SIG-M5 (cell line): ENCODE measurements at places on chromosomes 2 and 18.

GRCh38 chr18:23363865-23364570 is 89.1 kb upstream of the RIOK3 start:
- no peak for DNase-seq

DNA sequence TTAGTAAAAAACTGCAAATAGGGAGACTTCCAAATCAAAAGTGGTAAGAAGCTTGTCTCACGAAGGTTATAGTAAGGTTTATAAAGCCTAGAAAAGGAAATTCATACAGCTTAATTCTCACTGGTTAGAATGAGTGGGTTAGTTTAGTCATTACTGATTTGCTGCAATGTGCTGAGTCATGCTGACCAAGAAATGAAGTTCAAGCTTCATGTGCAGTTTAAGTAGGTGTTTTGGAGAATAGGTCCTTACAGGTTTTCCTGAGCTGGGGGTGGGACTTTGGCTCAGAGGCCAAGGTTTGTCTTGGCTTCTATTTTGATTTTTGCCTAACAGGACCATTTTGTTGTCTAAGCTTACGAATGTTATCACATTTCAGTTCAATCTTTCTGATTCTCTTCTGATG is 15.1 kb downstream of the CLIP4 start:
- DNase-seq: no peak

DNA sequence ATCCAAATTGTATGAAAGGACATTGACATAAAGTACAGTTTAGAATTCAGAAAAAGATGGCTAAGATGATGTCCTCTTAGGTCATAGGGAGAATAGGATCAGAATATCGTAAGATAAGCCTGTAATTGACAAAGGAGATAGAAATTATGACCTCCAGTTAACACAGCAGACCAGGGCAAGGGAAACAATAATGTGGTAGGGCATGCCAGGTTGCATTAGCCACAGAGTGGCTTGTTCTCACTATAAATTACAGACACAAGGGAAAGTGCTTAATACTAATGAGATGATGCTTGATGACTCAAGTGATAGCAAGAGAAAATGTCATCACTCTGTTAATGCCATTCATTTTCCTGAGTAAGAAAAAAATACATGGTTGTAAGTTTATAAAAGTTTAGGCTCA is 48.9 kb upstream of the LRP1B start:
- DNase-seq: no peak

- no peak for DNase-seq
Observed at GRCh38 chr18:79493801-79494211, 98.1 kb downstream of the NFATC1 start.

DNA sequence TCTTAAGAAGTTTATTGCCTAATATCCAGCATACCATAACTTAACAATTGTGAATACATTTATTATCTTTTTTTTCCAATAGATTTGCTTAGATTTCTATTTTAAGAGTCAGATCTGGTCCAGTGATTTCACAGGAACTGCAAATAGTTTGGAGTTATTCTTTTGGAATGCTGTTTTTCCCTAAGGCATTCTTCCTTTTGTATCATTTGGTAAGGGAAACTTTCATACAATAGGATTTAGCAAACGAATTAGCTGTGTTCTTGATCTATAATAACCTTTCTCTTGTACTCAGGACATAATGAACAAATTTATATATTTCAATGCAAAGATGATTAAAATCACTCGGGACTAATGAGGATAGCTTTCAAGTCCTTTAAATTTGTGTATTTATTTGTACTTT is 201.6 kb downstream of the ERBB4 start:
- no peak for DNase-seq

- DNase-seq: no peak
Observed at GRCh38 chr18:55588111-55588869, at the start of gene TCF4. Gene TCF4, minus strand, starts transcription at chr18:55588192. Its CDS starts 1,076 bp downstream, at chr18:55587116.

GRCh38 chr2:142778289-142778688 is 99.2 kb upstream of the KYNU start:
- no peak for DNase-seq

DNA sequence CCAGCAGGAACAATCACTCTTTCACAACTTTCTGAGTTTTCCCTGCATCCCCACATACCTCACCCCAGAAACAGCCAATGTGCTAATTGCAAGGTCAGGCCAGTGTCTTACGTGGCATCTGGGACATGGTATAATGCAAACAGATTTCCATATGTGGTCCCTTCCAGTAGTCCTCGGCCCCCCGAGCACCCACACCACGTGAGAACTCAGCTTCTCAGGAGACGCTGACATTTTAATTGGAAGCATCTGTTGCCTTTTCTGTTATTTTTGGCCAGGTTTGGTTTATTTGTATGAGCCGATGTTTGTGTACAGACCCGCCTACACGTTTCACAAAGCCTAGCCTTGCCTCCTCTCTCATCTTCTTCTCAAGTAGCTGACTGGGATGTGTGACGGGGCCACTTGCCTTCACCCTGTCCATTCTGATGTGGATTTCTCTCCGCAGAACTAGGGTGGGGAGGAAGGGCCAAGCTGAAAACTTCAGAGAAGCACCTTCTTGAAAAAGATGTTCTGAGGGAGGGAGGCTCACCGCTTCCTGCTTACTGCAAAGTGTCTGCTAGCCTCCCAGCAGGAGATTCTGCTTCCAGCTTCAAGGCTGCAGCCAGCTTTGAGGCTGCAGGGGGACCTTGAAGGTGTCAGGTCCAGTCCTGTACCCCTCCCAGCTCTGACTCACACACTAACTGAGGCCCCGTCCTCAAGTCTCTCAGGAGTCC is 109.6 kb upstream of the SLC14A2 start:
- DNase-seq: no peak

DNA sequence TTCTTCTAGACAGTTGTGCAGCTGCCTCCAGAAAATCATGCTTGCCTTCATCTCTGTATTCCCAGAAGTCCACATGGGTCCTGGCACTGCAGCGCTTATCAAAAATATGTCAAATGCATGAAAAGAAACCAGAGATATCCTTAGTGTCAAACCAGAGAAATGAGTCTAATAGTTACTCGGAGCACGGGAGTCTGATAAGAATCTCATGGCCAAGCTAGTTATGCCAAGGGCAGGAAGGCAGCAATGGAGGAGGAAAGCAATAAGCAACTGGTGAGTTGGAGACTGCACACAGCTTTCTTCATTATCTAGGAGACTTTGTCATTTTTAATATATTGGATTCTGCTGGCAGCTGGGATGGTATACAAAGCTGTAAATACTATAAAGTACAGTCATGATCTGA is 38.6 kb downstream of the TRIB2 start:
- DNase-seq: no peak

- no peak for DNase-seq
Observed at GRCh38 chr2:9757501-9758264, 85.6 kb upstream of the TAF1B start.

DNA sequence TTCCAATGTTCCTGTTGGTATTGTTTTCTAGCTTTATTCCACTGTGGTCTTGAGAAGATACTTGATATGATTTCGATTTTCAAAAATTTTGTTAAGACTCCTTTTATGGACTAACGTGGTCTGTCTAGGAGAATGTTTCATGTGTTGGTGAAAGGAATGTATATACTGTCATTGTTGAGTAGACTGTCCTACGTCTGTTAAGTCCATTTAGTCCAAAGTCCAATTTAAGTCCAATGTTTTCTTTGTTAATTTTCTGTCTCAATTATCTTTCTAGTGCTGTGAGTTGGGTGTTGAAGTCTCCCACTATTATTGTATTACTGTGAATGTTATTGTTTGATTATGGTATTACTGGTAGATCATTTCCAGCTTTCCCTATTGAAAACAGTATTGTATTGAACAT is 55.8 kb upstream of the TTC27 start:
- DNase-seq: no peak

- no peak for DNase-seq
Observed at GRCh38 chr2:108927936-108928659, 60.9 kb downstream of the EDAR start.

DNA sequence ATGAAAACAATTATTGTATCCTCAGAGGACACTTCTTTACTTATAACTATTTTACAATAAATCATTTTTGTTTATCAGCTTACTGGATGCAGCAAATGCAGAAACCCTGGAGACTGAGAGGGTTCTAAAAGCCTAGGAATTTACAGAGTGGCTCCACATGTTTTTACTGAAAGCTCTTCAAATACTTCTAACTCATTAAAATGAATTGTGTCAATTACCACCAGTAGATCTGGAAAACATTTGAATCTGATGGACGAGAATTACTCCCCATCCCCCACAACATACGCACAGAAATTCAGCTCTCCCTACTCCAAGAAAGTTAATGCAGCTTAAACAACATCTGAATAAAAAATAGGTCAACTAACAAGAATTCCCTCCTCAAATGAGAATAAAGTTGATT is 319.8 kb upstream of the FIGN start:
- no peak for DNase-seq

GRCh38 chr2:107303964-107304363 is 418.0 kb upstream of the ST6GAL2 start:
- no peak for DNase-seq

GRCh38 chr2:14324308-14324707 is 308.2 kb upstream of the LRATD1 start:
- no peak for DNase-seq
